ENCODE measurements at places on chromosomes 4 and X. TPM values are rescaled to one million over a fixed set of nuclear protein-coding genes. Genes with fewer than 3 reads are reported as not detected.

Gene ARX
- not detected for total RNA-seq

Gene GRIA3
- 0.28 TPM for total RNA-seq

Gene PPEF2
- not detected for total RNA-seq

Gene ADGRG2
- 0.09 TPM for total RNA-seq

Gene MGAT4D
- not detected for total RNA-seq

Gene STPG2
- total RNA-seq, result not detected

Gene PRDM8
- 0.70 TPM for total RNA-seq

Gene SLITRK2
- not detected for total RNA-seq

Gene IQSEC2
- total RNA-seq, result 4.2 TPM
